Foreskin melanocyte (primary cell): ENCODE measurements at places on chromosomes 2 and 18.

- no peak for DNase-seq
Observed at GRCh38 chr18:48798334-48799245, 152.2 kb downstream of the SMAD7 start.

DNA sequence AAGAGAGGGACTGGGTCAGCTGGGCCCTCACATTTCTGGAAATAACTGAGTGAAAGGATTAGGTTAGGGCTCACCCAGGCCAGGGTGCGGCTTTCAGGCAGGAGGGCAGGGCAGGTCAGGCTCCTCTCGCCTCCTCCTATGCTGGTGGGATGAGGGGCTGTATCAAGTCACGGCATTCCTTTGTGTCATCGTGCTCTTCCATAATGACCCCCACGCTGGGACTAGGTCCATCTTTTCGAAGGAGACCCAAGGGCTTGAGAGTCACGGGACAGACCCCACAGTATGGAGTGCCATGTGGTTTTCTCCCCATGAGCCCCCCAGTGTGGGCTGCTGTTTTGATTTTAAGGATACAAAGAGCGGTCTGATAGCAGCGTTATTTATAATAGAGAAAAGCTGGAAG, 137.8 kb upstream of the COPS8 start:
- no peak for DNase-seq

DNA sequence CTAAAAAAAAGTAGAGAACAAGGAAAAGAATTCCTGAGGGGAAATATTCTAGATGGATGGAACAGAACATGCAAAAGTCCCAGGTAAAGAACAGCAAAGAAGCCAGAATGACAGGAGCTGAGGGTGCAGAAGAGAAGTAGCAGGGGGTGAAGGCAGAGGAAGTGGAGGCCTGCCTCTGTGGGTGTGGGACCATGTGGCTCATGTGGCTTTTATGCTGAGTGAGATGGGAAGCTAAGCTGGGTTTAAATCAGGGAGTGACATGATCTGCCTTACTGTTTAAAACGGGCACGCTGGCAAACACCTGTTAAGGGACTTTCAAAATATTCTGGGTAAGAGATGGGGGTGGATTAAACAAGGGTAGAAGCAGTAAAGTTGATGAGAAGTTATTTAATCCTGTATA, 40.0 kb downstream of the GKN2 start:
- DNase-seq = no peak

- DNase-seq = no peak
Observed at GRCh38 chr2:143140864-143141661, 11.8 kb downstream of the ARHGAP15 start.

- DNase-seq = no peak
Observed at GRCh38 chr2:134275058-134275862, 21.4 kb downstream of the MGAT5 start.

DNA sequence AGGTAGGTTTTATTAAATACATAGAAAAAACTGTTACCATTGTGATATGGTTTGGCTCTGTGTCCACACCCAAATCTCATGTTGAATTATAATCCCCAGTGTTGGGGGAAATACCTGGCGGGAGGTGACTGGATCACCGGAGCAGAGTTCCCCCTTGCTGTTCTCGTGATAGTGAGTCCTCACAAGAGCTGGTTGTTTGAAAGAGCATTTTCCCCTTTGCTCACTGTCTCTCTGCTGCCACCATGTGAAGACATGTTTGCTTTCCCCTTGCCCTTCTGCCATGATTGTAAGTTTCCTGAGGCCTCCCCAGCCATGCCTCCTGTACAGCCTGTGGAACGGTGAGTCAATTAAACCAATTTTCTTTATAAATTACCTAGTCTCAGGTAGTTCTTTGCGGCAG, 352.7 kb upstream of the SLC39A10 start:
- DNase-seq = no peak

DNA sequence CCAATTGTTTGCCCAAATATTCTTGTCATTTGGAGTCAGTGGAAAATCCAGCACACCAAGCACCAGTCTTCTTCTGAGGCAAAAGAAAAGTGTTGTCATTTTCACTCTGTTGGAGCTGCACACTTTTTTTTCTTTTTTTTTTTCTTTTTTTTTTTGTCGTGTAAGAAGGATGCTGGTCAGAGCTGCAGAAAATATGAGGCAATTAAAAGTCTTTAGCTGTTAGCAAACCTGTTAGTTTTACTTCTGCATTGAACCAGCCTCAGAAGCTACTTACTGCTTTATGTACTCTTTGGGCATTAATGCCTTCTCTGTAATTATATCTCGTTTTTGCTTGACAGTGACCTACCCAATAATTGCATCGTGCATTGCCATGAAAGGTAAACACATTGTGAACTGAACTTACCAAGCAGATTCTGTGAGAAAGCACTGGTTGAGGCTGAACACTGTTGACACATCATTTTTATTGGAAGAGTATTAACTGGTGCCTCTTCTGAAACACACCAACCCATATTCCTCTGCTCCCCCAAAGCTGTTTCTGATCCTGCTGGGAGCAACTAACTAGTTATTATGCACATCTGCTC, 165.4 kb downstream of the CAPN13 start:
- DNase-seq = no peak

GRCh38 chr2:118371515-118371914, 283.2 kb downstream of the INSIG2 start:
- DNase-seq = no peak

GRCh38 chr2:18831916-18832510, 242.6 kb upstream of the NT5C1B start:
- no peak for DNase-seq
